Thoracic aorta (tissue), 2 donors: ENCODE measurements at places on chromosomes 2 and 18.
A peak's percentile ranks its signal among the peaks of the same experiment; 100 is the strongest.

- DNase-seq: no peak
These were observed 737.6 kb downstream of the SLC4A3 start for GRCh38 chr2:220365023-220365422.

DNA sequence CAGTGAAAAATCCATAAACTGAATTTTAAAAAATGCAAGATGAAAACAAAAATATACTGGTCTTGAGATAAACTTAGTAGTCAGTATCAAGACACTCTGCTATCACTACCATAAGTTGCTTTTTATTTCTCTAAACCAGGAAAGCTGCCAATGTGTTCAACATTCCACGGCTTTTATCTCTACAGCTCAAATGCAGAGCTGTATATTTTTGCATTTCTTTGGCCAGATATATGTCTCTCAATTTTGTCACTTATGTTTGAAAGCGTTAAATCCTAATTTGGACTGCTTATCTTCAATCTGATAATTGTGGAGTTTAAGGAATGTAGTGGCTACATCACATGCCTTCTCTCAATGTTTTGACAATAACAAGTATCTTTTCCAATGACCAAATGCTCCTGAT lies 609.5 kb downstream of the EPHA4 start:
- no peak for DNase-seq

- DNase-seq: no peak
These were observed 610 bp downstream of the SPC25 start for GRCh38 chr2:168889635-168890005.

DNA sequence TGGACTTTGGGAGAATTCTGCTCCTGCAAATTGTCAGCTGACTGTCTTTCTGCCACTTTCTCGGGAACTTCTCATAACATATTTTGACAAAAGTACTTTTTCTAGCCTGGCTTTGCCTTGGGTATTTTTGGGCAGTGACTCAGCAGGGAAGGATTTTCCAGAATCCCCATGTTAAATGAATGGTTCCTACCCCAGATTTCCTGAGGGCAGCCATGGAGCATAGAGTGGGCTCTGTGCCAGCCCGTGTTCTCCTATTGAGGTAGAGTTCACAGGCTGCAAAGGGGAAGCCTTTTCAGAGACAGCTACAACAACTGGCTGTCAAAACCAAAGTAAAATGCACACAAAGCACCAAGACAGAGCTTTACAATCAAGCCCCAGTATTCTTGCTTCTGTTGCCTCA lies 59.8 kb downstream of the BMP10 start:
- peak; percentile 27 for DNase-seq

- no peak for DNase-seq
These were observed 97.8 kb downstream of the TMEM18 start for GRCh38 chr2:579351-579886.

DNA sequence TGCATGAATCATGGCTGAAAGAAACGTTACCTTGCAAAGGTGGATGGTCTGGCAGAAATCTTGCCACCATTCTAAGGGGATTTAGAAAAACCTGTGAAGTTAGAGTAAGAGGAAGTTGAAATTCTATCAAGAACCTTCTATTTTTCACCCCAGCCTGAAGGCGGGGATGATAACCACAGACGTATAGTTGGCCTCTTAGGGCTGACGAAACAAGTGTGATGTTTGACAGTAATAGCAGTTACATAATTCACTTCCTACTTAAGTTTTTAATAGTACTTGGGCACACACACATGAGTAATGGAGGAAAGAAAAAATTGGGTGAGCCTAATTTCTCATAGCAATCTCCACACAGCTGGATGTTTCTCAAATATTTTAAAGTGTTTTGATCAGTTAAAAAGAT lies 336.6 kb upstream of the SALL3 start:
- DNase-seq: no peak
